Vagina (tissue), 2 donors: ENCODE measurements at places on chromosomes 13 and 19. TPM values are rescaled to one million over a fixed set of nuclear protein-coding genes. Genes with fewer than 3 reads are reported as not detected.

Gene BST2
- total RNA-seq, result 88.4 TPM

- DNase-seq, result no peak
These were observed 44.8 kb downstream of the ANKRD10 start for GRCh38 chr13:110869805-110870706.

DNA sequence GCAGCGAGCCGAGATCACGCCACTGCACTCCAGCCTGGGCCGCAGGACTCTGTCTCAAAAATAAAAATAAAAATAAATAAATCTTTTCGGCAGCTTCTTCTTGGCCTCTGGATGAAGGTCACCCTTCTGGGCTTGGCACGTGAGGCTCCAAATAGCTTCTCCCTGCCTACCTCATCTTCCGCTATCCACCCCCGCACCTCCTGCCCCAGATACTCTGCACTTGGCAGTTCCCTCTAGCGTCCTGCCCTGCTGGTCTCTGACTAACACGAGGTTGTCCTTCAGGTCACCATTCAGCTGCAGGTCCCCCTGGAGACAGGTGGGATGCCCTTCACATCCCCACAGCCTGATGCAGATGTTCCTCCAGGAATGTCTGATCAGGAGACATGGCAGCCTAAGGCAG, 8.5 kb upstream of the CCL25 start:
- no peak for DNase-seq

GRCh38 chr13:40764587-40765403, 6.2 kb downstream of the MRPS31 start:
- DNase-seq, result no peak

- DNase-seq, result no peak
These were observed 136.2 kb downstream of the KLF12 start for GRCh38 chr13:73997964-73998363.

Gene CYP2A6
- total RNA-seq, result 2.0 TPM

GRCh38 chr19:52739576-52739975, 4.7 kb upstream of the ZNF611 start:
- no peak for DNase-seq

GRCh38 chr13:91426913-91427312, 28.5 kb downstream of the GPC5 start:
- DNase-seq, result no peak
